Activated gamma-delta T cell (primary cell): ENCODE measurements at places on chromosomes 3 and 15.

GRCh38 chr3:54580453-54580852 is 347.4 kb downstream of the LRTM1 start:
- DNase-seq: no peak

DNA sequence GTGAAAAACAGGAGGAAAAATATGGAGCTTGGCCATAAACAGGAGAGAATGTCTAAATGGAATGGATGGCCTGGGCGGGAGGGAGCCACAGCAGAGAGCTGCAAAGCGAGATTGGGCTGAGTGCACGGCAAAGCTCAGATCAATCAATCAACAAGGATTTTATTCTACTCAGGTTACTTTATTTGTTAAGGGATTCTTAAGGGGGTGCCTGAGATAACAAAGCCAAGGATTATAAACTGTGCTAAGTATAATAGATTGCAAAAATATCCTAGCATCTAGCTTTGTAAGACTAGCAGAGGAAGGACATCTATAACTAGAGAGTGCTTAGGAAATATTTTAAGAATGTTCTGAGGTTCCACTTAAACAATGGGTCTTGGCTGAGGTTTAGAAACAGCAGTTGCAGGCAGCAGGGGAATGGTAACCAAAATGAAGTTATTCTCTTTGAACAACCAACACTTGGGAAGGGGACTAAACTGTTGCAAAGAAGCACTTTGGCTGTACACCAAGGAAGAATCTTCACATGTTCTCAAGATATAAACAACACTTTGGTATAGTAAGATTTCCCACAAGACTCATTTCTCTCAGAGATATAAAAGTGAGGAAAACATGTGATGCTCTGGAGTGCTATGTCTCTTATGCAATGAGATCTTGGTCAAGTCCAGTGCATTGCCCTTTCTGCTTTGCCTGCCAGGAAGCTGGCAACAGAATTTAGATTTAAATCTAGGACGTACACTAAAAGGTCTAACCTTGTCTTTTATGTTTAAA is 35.5 kb downstream of the TMEM212 start:
- DNase-seq: no peak

DNA sequence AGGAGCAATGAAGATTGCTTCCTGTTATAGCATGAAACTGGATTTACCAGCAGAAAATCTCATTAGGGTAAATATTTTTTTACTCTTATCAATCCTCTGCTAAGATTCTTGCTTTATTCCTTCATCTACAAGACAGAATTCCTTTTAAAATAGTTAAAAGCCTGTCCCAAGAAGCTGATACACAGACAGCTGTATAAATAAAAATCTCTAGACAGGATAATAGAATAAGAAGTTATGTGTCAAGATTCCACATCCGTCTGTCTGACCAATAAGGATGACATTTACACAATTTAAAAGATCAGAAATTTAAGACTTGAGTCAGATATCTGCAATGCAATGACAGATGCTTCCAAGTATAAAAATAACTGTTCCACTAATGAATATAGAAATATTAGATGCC is 57.6 kb downstream of the SSR3 start:
- DNase-seq: no peak

GRCh38 chr15:36507458-36507857 is 72.0 kb upstream of the CDIN1 start:
- DNase-seq: no peak
